ENCODE measurements at places on chromosomes 2 and 18.

DNA sequence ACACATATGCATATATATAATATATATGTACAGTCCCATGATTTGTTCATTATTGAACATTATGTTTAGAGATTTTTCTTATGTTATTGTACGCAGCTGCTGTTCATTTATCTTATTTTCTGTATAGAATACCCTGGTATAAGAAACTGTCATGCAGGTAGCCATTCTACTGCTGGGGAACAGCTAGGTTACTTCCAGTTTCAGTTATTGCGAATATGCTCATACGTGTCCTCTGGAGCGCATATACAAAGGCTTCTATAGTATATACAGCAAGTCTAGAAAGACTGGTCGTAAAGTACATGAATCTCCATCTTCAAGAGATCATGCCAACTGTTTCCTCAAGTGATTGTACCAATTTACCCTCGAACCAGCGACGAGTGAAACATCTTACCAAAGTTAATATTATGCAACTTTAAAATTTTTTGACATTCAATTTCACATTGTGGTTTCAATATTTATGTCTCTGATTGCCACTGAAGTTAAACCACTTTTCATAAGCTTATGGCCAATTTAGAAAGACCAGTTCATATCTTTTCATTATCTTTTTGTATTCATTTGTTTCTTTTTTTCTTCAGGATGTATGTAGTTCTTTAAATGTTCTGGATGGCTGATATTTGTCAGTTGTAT is 53.5 kb downstream of the RDH14 start:
- no peak for DNase-seq

DNA sequence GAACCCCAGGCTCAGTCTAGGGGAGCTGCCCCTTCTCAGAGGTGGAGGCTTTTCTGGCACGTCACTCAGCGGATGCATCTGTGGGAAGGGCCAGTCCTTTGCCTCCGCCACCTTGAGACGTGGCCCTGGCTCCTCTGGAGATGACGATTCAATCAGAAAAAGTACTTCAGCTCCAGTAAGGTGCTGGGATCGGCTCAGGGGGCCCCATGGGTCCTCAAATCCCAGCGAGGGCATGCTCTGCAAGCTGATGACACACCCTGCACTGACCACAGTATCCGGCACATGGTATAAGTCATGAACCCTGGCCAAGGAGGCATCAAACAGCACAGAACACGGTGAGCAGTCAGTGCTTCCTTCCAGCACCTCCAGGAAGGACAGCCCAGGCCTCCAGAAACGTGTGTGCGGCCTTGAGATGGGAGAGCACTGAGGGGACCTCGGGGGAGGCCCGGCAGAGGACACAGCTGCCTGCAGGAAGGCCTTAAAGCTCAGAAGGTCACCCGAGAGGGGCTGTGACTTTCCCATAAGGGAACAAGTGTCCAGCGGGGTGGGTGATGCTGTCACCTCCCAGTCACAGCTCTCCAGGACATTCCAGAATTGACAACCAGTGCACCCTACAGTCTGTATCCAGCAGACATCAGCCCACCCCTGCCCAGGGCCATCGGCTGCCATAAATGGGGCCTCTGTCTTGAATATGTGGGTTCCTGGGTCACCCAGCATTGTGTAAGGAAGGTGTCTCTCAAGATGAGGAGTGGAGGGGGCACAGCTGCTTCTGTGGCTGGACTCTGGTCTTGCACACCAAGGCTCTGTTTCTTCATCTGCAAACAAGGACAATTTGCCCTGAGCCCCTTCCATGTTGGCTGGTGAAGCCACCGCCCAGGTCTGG is 205.8 kb downstream of the NDUFA10 start:
- no peak for DNase-seq

DNA sequence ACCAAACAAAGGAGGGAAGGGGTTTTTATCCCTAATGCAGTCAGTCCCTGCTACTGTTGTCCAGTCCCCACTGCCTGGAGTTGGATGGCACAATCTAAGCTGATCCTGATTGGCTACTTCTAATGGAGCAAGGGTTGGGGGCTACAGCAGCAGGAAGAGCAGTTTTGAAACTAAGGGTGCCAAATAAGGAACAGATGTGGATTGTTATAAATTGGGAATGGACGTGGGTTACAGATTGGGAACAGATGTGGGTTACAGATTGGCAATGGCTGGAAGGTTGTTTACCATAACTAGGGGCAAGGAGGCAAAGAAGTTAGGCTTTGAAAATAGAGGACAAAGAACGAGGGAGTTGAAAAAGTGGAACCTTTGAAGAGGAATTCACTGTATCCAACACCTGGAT is 16.0 kb upstream of the PROM2 start:
- no peak for DNase-seq

- no peak for DNase-seq
These were observed 193.4 kb downstream of the FHOD3 start for GRCh38 chr18:36490897-36491296.

DNA sequence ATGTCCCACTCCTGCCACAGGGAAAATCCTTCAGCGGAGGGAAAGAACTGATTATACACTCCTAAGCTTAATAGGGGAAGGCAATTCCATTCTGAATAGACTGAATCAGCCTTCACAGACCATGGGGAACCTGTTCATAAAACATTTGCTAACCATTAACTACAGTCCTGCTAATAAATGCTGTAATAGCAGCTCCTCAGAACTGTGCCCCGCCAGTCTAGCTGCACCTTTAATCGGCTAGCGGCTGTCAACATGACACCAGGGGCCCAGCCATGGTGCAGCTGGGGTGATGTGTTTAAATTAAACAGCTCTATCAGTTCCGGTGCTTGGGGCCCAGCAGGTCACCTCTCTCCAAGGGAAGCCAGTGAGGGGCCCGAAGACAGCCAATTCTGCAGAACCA is 77.8 kb downstream of the GALNT14 start:
- DNase-seq = no peak

DNA sequence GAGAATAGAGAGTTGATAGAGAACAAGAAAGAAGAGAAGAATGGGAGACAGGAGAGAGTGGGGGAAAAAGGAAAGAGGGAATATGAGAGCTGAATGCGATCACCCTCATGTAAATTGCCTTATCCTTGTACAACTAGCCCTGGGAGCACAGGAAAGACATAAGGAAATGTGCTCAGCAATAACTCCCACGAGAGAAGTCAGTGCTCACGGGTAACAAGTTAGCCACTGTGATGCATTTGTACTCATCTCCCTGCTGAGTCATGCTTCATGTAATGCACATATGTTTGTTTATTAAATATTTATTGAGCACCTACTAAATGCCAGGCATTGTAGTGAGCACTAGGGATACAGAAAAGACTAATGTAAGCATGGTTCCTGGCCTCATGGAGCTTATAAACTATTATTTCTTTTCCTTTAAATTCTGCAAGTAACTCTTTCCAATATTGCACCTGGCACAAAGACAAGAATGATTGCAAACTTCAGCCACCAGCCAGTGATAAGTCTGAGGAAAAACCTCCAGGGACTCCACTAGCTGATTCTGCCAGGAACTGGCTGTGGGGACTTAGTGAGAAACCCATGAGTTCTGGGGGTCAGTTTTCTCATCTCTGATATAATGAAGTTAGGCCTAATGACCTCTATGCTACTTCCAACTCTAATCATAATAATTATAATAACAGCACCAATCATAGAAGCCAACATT is 124.1 kb downstream of the LNPK start:
- DNase-seq = no peak

DNA sequence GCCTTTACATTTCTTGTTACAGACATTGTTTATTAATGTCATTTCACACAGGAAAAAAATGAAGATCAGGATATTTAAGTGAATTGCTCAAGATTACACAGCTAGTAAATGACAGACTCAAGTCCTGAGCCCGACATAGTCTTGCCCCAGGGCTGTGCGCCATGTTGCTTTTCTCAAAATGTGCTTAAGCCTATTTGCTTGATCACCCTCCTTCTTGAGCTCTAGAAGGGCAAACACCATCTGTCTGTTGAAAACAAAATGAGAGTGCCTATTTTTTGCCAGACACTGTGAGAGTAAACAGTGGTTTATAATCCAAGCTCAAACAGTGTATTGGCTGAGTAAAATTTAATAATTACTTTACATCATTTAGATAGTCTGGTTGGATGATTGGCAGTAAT is 34.8 kb upstream of the HNMT start:
- no peak for DNase-seq

DNA sequence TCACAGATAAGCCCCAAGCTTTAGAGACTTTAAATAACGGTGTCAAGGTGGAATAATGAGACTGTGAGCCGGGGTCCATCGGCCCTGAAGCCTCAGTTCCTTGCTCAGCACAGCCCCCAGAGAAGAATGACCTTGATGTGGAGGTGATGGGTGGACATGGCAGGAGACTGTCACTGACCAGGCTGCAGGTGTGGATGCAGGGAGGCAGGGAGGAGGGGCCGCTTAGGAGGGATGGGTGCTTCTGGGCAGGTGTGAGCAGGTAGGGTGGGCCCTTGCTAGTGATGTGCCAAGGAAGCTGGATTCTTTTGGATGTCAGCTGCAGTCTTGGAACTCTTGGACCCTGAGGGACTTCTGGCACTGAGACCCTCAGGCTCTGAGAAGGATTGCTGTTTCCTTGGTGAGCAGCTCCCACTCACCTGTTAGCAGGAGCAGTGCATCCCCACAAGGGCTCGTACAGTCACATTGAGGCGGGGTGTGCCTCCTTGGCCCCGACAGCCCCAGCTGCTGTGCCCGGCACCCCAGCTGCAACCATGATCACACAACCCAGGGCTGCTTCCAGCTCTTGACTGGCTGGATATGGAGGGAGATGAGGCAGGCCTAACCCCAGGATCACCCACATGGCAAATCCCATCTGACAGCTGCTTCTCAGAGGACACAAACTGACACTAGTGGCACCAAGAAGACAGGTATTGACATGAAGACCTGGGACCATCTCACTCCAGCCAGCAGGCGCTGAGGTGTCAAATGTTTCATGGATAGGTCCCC is 209.8 kb upstream of the HDAC4 start:
- no peak for DNase-seq

DNA sequence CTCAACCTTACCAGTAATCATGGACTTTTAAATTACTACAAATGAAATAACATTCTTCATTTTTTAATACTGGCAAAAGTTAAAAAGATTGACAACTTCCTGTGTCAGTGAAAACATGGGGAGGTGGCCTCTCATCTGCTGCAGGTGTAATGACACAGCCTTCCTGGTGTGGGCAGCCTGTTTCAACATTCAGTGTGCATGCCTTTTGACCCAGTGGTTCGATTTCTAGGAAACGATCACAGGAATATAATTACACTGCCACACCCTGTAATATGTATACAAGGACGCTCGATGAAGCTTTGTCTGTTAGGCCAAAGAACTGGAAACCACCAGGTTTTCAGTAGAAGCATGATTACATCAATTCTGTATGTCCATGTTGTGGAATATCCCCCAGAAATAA is 68.7 kb downstream of the MTHFD2 start:
- no peak for DNase-seq

- no peak for DNase-seq
These were observed 9.4 kb upstream of the GMPPA start for GRCh38 chr2:219489315-219489714.

DNA sequence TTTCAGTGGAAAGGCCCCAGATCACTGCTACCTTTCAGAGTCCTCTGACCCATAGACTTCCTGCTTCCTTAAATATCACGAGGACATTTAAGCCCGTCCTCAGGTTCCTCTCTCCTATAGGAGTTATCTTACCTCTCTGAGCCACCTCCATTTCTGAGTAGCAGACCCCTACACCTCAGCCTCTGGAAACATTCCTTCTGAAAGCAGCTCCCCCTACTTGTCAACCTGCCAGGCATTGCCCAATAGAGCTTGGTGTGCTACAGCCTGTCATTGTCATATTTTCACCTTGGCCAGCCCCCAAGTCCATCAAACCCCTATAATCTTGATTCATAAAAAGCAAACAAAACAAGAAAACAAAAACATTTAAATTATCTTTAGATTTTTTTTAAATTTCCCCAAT is 717.9 kb upstream of the SLC8A1 start:
- no peak for DNase-seq

- peak; percentile 47 for DNase-seq
These were observed 66.5 kb downstream of the DTNB start for GRCh38 chr2:25606892-25607291.

DNA sequence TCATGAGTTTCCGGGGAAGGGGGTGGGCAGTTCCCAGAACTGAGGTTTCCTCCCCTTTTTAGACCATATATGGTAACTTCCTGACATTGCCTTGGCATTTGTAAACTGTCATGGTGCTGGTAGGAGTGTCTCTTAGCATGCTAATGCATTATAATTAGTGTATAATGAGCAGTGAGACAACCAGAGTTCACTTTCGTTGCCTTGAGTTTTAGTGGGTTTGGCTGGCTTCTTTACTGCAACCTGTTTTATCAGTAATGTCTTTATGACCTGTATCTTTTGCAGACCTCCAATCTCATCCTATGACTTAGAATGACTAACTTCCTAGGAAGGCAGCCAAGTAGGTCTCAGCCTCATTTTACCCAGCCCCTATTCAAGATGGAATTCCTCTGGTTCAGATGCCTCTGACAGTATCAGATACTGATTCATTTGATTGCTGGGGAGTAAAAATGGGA is 447.3 kb downstream of the XIRP2 start:
- no peak for DNase-seq

- DNase-seq = no peak
These were observed 237.5 kb downstream of the LDLRAD4 start for GRCh38 chr18:13455960-13456481.

- DNase-seq = no peak
These were observed 24.8 kb upstream of the KCNJ3 start for GRCh38 chr2:154673694-154674093.

DNA sequence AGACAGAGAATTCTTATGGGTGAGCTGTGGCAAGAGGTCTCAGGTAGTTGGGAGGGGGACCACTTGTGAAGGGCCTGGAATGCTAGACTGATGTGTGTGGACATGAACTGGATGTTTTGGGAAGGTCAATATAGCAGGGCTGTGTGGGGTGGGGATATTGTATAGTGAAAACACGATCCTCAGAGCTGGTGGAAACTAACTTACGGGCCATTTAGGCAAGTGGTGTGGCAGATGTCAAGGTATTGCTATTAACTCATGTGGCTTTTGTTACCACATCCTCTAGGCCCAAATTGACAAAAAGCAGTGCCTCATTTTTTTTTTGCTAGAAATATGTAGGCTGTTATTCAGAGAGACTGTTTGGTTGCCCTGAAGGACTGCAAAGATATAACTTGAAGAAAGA is 8.0 kb upstream of the GALNT1 start:
- DNase-seq = no peak

DNA sequence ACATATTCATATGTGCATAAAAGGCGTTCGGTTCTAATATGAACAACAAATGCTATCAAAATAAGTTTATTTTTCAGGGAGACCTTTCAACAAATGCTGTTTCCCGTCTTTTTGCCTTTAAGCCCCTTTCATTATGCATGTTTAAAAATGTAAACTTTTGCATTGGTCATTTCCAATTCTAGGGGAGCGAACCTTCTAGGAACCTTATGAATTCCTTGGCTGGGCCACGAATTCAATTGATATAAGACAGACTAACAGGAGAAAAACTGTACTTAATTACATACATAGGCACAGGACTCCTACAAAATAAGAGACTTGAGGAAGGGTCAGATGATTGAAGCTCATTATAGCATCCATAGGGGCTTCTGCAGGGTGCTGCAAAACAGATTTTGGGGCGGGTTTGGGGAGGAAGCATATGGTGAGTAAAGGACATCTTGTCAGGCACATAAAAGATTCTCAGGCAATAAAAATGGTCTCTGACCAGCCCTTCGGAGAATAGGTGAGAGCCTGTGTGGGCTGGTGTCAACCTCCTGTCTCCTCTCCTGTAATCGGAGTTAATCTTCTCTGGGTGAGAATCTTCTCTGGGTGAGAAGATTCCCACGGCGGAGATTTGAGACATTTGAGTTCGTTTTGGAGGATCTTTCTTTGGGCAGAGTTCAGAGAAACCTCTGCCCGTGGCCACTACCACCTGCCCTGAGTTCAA is 1.7 kb downstream of the TNFRSF11A start:
- no peak for DNase-seq
